Stimulated activated CD8-positive, alpha-beta memory T cell treated with anti-CD3 and anti-CD28 coated beads, Interleukin-4, amount 100 ng/mL, for 4 hours (primary cell): ENCODE measurements at places on chromosomes 12 and 14.

DNA sequence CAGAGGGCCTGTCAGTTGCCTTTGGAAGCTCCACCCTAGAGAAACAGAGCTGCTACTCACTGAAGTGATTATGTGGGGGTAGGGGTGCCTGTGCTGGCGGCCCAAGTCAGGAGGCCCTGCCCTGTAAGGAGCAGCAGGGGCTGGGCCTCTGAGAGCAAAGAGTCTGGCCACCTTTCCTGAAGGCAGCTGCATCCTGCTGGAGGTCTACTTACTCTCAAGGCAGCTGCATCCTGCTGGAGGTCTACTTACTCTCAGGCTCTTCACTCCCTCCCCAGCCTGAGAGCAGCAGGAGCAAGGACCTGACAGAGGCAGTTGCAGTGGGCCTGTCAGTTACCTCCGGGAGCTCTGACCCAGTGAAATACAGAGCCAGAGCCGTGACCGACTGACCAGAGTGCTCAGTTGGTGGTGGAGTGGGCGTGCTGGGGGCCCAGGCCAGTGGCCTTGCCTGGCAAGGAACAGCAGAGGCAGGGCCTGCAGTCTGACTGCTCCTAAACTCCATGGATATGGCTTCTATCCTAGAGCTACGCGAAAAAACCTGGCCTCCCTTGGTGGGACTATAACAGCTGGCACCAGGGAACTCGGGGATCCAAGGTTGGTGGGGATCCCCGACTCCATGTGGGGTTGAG lies 32.3 kb downstream of the RAD51B start:
- no peak for DNase-seq

GRCh38 chr14:63773504-63773903 lies 45.6 kb upstream of the SGPP1 start:
- no peak for DNase-seq

- DNase-seq, result no peak
Measured at GRCh38 chr14:22977434-22977683, 5.0 kb downstream of the AJUBA start.

DNA sequence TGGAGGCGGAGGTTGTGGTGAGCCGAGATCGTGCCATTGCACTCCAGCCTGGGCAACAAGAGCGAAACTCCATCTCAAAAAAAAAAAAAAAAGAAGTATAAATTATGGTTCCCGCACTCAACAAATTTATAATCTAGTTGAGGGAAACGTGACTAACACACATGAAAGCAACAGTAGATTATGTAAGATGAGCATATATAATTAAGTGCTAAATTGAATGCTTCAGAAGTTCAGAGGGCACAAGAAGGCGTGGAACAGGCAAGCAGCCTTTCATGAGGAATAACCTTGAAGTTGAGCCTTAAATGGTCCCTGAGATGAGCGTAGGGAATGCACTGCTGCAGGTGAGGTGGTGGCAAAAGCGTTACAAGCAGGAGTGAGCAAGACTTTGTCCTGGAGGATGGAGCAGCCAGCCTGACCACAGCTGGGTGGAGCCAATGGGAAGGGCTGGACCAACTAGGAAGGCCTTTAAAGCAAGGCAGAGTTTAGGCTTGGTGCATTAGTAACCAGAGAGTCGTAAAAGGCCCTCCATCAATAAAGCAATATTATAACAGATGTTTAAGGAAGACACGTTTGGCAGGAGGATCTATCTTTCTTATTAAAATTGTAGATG lies 30.6 kb upstream of the TUBA1A start:
- no peak for DNase-seq

- peak; percentile 63 for DNase-seq
Measured at GRCh38 chr12:49366652-49367380, 446 bp upstream of the SPATS2 start.

DNA sequence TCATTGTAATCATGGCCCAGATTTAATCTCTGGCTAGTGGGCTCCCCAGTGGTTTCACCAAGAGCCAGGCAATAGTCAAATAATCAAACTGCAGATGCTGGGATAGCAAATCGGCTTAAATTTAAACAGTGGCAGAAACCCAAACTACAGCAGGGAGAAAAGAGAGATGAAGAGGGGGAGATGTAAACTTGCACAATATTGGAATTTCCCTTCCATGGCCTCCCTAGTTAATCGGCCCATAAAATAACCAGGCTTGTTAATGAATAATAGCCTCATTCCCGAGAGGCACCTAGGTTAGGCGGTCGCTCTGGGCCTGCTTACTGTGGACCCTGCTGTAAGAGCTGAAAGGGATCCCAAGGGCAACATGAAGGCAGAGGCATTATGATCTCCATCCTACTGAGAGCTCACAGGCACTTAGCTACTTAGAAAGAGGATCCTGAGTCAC lies 116.2 kb downstream of the NUAK1 start:
- no peak for DNase-seq

DNA sequence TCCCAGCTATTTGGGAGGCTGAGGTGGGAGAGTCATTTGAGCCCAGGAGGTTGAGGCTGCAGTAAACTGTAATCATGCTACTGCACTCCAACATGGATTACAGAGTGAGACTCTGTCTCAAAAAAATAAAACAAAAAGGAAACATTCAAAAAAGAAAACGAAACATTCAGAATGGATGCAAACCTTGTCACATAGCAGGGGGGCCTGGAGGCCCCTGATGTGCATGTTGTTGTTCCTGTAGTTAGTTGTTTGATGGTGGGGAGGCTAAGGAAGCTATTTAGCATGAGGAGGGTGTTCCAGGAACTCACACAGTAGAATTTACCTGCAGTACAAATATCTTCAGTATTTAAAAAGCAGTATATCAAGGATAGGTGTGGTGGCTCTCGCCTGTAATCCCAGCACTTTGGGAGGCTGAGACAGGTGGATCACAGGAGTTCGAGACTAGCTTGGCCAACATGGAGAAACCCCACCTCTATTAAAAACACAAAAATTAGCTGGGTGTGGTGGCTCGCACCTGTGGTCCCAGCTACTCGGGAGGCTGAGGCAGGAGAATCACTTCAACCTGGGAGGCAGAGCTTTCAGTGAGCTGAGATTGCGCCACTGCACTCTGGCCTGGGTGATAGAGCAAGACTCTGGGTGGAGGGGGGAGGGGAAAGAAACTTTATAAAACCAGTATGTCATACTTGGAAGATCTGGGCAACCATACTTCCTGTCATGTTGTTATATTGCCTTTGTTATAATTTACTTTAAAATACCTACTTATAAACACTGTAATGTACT lies 17.6 kb upstream of the AEBP2 start:
- no peak for DNase-seq

GRCh38 chr12:56154818-56155217 lies 2.4 kb downstream of the MYL6B start:
- no peak for DNase-seq

DNA sequence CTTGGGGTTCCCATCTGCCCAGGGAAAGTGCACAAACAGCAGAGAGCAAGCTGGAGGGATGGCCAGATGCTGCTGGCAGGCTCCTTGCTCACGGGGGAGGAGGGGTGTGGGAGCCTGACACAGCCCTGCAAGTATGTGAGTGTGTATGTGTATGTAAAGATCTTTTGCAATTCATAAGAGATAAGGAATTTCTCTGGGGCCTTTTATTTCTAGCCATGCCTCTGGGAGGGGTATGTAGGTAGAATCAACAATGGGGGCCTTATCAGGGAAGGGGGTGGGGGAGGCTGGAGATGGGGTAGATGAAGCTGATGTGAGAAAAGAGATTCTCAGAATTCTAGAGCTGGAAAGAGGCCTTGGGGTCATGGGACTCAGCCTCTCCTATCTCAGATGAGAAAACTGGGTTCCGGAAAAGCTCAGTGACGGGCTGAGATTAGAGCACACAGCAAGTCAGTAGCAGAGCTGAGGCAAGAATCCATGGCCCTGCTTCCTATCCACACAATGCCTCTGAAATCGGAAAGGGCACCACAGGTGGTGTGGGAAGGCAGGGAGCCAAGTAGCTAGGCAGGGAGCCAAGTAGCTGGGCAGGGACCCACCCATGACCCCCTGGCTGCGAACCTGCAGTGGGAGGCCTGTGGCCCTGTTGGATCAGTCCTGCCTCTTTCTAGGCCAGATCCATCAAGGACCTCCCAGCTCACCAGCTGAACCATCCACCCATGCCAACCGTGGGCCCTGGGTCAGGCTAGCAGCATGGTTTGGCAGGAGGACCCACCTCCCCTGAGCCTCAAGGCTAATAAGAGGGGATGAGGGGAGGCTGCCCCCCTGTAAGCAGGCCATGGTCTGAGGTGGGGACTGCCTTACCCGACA lies 54.7 kb downstream of the PLEKHG3 start:
- no peak for DNase-seq

DNA sequence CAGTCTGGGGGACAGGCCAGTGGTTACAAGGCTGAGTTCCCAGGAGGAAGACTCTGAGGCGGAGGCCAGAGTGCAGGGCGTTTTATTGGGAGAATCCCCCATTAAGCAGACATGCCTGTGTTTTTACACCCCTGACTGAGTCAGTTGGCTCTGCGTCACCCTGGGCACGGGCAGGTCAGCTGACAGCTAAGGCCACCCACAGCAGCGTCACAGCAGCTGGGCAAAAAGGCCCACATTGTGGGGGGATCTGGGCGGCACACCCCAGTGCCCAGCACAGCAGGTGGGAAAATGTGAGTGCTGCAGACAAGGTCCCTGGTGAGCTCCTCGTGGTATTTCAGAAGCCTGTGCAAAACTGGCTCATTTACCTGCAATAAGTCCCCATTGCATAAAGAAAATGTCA lies 184.7 kb downstream of the AACS start:
- DNase-seq, result no peak

DNA sequence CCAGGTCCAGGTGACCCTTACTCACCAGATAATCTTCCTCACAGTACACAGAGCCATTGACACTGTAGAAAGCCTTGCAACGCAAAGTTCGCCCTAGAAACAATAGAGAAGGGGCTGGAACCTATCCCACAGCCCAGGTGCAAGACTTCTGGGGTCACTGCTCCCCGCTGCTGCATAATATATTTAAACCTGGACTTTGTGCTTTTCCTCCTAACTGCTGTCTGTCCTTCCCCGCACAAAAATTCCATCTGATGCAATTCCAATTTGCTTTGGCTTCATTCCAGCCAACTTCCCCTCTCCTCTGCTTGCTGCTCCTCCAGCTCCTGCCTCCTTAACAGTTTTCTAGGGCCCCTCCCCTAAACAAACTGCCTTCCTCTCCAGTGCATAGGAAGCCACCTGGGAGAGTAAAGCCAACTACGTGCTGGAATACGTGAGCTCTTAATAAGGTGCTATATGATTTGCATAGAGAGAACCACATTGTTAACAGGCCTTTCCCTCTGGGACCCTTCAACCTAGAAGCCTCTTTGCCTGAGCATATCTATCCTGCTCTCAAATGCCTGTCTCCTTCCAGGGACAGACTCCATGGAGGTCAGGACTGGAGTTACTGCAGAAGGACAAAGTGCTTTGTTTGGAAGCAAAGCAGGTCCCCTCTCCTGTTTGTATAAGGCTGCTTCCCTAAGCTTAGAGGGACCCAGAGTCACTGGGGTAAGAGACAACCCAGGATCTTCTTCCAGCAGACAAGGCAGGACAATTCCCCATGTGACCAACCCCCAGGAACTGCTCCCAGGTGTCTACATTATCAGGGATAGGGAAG lies 5.5 kb downstream of the AJUBA start:
- no peak for DNase-seq

DNA sequence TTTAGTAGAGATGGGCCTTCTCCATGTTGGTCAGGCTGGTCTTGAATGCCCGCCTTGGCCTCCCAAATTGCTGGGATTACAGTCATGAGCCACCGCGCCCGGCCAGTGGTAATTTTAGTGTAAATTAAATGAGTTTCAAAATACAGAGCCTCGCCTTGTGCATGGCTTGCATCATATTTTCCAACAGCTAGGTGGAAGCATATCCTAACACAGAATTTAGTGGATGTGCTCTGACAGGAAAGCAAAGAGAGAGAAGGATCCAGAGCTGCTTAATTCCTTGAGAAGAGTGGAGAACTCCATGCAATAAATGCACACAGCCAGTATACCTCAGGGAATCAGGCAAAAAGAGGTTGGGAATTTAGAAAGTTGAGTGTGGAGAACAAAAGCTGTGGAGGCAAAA lies 2.5 kb downstream of the OR6C2 start:
- DNase-seq, result no peak

DNA sequence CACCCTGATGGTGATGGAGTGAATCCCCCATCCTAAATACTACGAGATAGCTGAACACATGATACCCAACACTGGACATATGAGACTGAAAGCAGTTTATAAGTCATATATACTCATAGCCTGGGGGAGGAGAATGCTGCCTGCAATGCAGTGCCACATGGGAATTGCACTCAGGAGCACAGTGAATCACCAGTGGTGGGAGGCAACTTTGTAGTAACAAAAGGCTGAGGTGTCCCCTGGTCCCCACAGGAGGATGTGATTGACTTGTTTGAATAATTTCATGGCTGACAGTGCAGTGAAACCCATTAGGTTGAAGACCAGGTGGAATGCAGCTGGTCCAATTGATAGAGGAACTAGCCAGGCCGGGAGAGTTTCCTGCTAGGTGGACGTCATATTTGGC lies 20.2 kb downstream of the CCDC38 start:
- DNase-seq, result no peak

DNA sequence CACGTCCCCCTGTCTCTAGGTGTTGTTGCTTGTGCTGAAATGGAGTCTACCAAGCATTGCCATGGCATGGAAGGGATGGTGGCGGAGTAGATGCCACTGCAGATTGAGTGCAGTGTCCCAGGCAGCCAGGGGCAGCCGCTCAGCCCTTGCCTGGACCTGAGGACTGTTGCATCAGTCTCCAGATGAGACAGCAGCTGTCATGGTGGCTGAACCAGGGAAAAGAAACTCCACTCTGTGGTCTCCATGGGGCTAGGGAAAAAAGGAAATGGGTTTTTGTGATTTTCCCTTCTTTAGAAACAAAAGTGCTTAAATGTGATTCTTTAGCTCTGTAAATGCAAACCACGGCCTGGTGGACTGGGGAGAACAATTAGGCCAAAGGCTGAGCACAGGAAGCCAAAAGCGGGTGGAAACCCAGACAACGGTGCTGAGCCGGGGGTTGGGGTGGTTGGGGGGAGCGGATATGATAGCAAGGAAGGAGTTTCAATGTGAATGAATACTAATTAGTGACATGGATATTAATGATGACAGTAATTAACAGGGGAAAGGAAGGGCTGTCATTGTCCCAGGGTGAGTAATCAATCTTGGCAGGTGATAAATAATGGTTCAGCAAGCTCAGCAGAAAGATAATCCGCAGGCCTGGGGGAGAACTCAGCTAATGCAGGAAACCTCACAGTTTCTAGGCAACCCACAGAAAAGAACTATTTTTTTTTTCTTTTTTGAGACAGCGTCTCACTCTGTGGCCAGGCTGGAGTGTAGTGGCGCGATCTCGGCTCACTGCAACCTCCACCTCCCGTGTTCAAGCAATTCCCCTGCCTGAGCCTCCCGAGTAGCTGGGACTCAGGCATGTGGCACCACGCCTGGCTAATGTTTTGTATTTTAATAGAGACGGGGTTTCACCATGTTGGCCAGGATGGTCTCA lies 442.6 kb downstream of the DPF3 start:
- DNase-seq, result peak; percentile 10

DNA sequence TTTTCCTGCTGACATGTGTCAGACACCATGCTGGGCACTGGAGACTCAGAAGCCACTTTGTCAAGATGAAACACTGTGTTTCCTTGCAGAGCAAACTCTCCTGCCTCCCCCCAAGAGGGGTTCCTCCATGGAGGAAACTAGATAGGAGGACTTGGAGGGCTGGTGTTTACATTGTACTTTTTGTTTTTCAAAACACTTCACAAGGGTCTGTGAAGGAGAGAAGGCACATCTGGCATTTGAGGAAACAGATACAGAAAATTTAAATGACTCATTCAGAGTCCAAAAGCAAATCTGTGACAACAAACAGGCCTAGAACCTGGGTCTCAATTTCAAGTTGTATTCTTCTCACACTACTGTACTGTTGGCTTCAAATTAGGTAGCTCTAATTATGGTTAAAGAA lies 6.7 kb upstream of the CDKL1 start:
- no peak for DNase-seq

- no peak for DNase-seq
Measured at GRCh38 chr12:468671-469389, 9.1 kb downstream of the B4GALNT3 start.
